NCI-H460 (cell line): ENCODE measurements at places on chromosomes 7 and 10.

- DNase-seq = no peak
Measured at GRCh38 chr10:126959906-126960685, 54.9 kb downstream of the DOCK1 start.

GRCh38 chr10:132899054-132899750, 43.2 kb downstream of the CFAP46 start:
- DNase-seq = no peak

DNA sequence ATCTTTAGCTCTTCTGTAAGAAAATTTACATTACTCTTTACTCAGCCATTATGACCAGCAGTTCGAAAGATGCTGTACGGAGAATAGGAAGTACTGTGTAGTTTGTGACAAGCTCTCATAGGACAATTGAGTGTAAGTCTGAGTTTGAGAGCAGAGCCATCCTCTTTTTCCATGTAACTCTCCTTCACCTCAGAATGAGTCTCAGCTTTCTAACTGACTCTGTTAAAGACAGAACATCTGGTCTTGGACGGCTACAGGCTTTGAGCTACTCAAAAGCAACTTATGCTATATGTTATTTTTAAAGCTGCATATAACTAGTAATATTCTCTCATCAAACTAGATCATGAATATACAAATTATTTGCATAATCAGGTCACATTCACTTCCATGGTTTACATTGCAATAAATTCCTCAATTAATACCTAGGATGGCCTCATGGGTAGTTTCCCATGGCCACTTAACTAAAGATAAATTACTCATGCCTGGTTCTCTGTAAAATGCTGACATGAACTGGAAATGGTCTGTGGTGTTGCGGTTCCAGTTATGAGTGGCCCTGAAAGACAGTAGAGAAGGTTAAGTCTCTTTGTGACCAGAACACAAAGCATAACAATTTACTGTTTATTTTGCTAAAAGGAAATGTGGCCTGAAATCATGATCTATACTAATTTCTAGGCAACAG, 358.7 kb downstream of the PHF14 start:
- no peak for DNase-seq

DNA sequence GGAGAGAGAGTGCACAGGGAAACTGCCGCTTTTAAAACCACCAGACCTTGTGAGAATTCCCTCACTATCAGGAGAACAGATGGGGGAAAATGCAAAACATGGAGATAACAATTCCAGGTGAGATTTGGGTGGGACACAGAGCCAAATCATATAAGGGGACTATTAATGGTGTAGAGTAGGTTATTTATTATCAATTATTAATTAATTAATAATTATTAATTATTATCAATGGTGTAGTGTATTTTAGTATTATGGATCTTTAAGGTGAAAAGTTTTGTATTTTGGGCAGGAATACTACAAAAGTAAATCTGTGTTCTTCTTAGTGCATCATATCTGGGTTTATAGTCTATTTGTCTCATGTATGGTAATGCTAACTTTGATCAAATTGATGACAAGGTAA, 377.7 kb upstream of the KCND2 start:
- DNase-seq = no peak

GRCh38 chr7:130345136-130345535, 520 bp downstream of the CPA5 start:
- no peak for DNase-seq

DNA sequence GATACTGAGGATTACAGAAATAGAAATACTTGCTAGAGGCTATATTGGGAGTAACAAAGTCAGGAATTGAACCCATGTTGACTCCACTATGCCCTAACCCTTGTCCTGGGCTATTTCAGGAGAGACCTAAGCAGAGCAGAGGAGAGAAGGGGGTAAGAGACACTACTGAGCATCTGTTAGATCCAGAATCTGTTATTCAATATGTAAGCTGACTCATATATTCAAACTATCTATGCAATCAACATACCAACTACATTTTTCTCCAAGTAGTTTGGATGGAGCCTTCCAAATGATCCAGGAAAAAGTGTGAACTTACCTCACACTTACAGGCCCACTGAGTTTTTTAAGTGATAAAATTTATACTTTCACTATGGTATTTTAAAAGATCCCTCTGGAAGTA, 216.1 kb downstream of the IMMP2L start:
- no peak for DNase-seq

- no peak for DNase-seq
Measured at GRCh38 chr10:27512548-27512947, 8.4 kb downstream of the RAB18 start.

DNA sequence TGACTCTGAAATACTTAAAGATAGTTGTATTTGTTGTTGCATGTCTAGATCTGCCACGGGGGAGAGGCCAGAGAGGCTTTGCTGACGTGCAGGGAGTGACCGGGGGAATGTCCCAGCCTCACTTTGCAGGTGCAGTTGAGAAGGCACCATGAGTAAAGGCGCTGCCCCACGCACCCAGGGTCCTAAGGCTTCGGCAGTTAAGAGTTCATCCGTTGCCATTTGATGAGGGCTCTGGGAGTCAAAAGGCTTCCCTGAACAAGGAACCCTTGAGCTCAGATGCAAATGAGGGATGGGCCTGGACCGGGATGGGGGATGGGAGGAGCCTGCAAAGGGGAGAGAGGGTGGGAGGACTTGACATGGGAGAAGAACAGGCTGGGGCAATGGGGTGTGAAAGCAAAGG, 20.4 kb downstream of the PPP2R2D start:
- DNase-seq = no peak

DNA sequence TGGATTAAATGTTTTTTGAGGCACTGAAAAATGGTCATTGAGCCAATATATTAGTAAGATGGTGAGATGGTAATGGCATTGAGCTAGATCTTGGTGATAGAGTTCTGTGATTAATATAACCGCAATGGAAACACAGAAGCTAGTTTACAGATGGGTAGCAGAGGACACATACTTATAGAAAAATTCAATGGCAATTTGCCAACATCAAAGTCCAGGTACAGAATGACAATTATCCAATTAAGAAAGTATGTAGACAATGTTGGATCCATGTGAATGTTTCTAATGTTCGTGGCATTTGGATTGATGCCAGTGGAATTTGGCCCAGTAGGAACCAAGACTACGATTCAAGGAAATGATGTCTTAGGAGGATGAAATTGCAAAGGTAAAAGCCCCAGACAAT, 187.8 kb downstream of the GNAT3 start:
- DNase-seq = no peak

GRCh38 chr7:153829525-153829924, 222.7 kb upstream of the DPP6 start:
- DNase-seq = no peak

GRCh38 chr7:9945857-9946256, 1027.8 kb upstream of the PHF14 start:
- no peak for DNase-seq

DNA sequence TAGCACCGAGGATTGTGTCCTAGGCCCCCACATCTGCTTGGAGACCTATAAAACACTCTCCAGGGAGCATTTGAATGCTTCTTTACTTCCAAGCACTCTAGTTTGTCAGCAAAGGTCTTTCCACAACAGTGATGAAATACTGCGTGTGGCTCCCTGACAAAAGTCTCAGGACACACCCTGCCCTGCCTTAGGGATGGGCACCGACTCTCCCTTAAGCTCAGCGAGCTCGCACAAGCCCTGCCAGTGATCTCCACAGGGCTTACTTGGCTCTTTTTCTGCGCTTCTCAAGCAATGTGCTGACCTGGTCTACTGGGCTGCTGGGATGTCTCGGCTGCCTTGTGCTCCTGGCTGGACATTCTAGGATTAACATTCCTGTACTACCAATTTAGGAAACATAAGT, 84.3 kb upstream of the MPP7 start:
- DNase-seq = no peak

DNA sequence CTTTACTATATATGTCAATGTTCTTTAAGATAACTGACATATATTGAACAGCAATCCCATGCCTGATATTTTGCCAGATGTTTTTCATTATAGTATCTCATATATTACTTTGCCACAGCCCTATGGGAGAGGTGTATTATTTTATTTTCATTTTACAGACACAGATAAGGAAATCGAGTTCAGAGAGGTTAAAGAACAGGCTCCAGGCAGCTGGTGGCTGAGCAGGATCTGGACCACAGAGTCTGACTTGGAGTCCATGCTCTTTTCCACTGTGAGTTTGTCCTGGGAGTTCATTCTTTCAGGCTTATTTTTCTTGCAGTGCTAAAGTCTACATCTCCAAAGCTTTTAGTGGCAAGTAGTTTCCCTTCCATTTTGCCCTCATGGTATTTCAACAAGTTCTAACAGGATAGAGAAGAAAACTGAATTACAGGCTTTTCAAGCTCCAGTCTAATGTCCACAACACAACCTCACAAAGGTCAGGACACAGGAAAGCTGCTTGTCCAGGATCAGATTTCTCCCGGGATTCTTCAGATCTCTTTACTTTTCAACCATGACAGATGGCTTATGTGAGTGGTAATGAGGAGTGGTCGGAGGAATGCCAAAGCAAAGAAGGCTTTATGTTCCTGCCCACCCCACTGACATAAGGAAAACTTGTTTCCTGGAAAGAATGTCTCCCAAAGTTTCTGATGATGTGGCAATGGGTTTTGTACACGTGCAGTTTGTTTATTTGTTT, 13.1 kb upstream of the SLC35B4 start:
- no peak for DNase-seq

- DNase-seq = no peak
Measured at GRCh38 chr7:28104041-28104541, 76.5 kb downstream of the JAZF1 start.

DNA sequence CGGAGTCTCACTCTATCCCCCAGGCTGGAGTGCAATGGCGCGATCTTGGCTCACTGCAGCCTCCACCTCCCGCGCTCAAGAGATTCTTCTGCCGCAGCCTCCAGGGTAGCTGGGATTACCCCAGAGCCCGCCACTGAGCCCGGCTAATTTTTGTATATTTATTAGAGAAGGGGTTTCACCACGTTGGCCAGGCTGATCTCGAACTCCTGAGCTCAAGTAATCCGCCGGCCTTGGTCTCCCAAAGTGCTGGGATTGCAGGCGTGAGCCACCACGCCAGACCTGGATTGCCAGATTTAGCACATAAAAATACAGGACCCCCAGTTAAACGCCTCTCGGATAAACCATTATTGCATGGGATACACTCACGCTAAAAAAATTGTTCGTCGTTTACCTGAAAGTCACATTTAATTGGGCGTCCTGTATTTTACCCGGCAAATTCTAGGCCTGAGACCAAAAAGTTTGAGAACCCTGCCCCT, 375 bp upstream of the GATAD1 start:
- no peak for DNase-seq

DNA sequence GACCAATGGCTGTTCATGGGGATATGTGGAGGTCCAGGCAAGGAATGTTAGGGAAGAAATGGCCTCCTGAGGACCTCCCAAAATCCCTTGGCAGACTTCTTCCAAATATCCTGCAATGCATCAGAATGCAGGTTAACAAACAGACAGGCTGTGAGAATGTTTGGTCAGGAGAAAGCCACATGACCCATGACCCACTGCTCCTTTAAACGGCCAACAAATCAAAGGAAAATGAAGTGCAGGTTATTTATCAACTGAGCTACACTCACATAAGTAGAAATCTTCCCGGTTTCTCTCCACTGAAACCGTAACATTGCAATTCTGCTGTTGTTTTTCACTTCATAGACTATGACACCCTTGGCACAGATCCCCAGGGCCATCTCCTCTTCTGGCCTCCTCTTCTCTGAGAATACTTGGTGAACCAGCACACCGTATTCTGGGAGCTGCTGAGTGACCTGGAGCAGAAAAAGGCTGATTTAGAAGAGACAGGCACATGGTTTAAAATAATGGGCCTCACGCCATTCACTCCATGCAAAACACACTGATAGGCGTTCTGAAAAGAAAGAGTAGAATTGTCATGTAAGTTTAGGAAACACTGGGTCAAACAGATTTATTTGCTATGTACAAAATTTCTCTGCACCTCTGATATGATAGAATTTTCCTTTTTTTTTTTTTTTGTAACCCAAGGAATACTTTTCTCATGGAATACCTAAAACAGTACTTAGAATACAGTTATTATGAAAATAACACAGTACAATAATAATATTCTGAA, 67.8 kb downstream of the FRMPD2 start:
- no peak for DNase-seq

DNA sequence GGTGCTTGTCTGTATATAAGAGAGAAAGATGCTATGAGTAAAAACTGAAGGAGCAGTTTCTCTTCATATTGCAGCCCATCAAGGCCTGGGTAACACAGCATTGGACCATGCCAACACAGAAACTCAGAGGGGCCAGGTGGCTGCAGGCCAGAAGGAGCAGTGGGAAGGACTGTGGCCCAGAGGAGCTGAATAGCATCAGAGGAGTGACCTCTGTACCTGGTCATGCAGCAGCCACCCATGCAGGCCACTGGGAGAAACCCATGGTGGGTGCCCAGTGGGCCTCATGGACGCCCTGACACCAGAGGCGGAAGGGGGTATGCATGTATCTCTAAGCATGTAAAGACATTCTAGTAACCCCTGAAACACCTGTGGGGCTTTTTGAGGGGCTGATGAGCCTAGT, 75.9 kb upstream of the YAE1 start:
- DNase-seq = no peak

GRCh38 chr10:91907914-91908336, 1.4 kb downstream of the FGFBP3 start:
- no peak for DNase-seq

GRCh38 chr10:69456880-69457693, 5.8 kb downstream of the TSPAN15 start:
- DNase-seq = no peak

GRCh38 chr10:12699258-12699700, 302.2 kb downstream of the CCDC3 start:
- DNase-seq = no peak

DNA sequence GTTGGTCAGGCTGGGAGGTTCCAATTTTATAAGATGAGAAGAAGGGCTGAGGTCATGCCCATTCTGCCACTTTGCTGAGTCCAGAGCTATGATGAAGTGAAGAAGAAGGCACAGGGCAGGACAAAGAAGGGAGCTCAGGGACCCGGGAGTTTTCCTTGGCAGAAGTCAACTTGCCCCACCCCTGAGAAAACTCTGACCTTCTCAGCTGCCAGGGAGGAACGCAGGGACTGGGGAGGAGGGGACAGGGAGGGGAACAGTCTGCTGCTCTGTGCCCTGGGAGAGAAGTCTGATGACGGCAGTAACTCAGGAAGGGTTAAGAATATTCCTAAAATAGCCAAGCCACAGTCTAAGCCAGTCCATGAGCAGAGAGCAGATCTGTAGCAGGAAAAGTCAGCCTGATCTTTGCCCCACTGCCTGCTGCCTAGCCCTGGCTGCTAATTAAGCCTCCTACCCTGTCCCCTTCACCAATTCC, 11.7 kb downstream of the ADIRF start:
- peak; percentile 23 for DNase-seq
